Suppressor macrophage (primary cell): ENCODE measurements at places on chromosomes 7 and 10.

GRCh38 chr10:125008689-125009638, 67.0 kb downstream of the ZRANB1 start:
- no peak for DNase-seq

- no peak for DNase-seq
Observed at GRCh38 chr7:102403563-102403962, 7.4 kb downstream of the PRKRIP1 start.

- DNase-seq: no peak
Observed at GRCh38 chr10:1179346-1180070, 123.3 kb downstream of the WDR37 start.

DNA sequence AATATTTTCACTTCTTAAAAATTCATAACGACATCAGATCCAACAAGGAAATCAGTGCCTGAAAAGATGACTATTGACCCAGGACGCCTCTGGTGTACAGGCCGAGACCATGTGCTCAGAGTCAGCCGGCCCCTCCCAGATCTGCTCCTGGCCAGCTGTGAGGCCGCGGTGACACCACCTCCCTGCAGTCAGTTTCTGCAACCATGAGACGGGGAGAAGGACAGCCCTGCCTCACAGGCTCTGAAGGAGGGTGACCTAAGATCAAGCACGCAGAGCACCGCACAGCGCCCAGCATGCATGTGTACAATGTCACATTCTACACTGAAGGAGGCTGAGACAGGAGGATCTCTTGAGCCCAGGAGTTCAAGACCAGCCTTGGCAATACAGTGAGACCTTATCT, 2.6 kb upstream of the GPER1 start:
- no peak for DNase-seq

DNA sequence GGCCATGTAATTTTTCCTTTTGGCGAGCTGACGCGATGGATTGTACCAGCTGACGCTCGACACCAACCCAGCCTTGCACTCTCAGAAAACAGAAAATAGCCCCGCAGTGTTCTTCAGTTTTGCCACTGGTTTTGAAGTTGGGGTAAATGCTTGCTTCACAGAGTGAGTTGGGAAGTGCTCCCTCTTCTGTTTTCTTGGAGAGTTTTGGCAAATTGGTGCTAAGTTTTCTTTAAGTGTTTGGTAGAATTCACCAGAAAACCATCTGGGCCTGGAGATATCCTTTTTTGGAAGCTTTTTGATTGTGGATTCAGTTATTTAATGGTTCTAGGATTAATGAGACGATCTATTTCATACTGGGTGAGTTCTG, 252.8 kb downstream of the ELFN1 start:
- no peak for DNase-seq

GRCh38 chr7:106344211-106344610, 59.4 kb upstream of the NAMPT start:
- peak; percentile 27 for DNase-seq

DNA sequence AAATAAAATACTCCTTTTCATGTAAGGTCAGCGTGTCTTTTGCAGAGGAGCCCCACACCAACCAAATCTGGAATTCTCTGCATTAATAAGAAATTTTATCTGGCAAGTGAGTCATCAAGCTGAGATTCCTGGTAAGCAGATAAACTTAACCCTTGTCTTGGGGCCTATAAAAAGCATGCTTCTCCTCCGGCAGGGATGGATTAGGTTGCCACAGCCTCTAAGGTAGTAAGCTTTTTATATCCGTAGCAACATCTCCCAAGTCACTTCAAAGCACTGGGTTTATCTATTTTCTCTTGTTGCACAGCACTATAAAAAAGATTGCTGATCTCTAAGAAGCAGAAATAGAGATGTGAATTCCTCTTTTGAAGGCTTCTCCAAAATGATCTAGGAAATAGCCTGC, 202.8 kb upstream of the NOBOX start:
- no peak for DNase-seq

DNA sequence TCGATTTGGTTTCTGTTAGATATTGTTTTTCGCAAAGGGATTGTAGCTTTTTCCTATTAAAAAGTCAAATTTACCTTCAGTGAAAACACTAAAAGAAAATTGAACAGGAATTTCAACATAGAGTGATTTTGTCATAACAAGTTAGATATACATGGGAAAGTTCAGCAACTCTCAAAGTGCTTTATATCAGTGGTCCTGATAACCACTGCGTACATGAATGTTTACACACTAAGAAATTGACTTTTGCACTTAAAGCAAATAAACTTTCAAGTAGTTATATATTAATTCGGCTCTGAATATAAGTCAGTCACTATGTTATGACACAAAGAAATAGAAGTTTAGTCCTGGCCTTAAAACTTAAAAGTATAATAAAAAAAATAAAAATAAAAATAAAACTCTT, 101.3 kb upstream of the DKK1 start:
- DNase-seq: no peak

DNA sequence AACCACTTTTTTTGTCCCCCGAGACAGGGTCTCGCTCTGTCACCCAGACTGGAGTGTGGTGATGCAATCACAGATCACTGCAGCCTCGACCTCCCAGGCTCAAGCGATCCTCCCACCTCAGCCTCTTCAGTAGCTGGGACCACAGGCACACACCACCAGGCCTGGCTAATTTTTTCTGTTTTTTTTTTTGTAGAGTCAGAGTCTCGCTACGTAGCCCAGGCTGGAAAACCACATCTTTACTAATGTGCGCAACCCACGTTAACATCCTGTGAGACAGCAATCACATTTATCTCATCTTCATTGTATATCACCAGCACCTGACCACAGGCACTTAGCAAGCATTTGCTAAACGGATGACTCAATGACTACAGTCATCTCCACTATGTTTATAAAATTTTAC, 77.8 kb upstream of the ATP6V0A4 start:
- DNase-seq: no peak

DNA sequence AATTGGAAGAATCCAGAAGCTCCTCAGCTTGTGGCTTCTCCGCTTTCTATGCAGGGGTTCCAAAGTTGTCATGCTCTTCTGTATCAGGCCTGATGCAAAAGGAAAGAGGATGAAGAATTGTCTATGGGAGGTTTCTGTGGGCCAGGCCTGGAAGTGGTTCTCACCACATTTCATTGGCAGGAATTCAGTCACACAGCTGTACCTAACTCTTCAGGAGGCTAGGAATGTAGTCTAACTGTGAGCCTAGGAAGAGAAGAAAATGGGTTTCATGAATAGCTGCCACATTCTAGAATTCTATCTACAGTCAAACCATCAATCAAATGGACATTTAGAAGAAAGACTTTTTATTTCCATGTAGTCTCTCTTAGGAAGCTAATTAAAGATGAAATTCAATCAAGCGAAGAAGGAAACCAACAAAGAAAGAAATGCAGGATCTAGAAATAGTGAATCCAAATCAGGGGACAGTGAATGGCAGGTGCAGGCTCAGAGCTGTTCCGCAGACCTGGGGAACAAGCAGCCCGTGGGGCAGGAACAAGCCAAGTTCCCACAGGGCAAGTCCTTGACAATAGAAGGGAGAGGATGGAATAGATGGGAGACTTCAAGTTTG, 25.4 kb upstream of the USP6NL start:
- DNase-seq: no peak

DNA sequence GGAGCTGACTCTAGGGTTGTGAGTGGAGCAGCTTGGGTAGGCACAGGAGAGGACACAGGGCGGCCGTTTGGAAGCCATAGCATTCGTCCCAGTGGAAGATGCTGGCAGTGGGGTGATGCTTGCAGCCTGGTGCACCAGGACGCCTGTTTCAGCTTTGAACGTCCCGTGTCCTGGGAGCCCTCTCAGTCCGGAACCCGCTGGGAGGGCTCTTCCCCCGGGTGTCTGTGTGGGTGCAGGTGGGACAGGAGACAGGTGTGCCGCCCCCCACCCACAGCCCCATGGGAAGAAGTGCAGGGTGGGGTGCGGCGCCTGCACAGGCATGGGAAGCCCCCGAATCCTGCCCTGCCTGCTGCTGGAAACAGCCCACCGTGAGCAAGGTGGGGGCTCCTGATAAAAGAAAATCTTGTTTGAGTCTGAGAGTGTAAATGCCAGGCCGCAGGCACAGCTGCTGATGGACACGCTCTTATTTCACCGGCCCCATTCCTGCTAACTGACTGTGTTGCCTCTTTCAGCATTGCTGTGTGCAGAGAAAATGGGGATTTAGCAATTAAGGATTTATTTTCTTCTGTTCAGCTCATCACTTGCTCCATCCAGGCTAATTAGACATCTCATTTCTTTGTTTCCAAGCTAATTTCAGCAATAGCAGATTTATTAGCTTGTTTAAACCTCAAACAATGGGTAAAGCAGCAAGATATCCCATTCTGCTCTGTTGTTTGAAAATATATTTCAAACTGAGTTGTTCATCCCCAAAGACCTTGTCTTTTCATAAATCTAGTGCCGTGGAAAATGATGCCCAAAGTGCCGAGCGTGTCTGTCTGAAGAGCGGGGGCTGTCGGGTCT, 54.9 kb upstream of the DPYSL4 start:
- no peak for DNase-seq

GRCh38 chr7:9621927-9622326, 1188.5 kb downstream of the NXPH1 start:
- DNase-seq: no peak

- peak; percentile 58 for DNase-seq
Observed at GRCh38 chr10:127254276-127254675, 57.9 kb upstream of the INSYN2A start.

DNA sequence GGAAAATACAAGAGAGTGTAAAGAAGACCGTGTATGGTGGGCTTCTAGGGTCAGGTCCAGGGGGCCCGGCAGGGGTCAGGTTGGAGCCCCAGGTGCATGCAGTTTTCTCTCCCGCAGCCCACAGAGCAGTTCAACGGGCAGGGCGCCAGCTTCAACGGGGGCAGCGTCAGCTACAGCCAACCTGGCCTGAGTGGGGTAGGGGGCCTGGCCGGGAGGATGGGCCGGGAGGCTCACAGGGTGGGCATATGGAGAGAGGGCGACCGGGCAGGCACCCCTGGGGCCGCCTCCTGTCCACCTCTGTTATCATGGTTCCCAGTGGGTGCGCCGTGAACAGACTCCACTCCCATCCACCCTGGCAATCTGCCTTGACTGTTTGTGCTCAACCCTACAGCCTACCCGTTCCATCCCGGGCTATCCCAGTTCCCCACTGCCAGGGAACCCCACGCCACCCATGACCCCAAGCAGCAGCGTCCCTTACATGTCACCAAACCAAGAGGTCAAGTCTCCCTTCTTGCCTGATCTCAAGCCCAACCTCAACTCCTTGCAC, 11.5 kb downstream of the ZMIZ2 start:
- DNase-seq: no peak

GRCh38 chr7:3738964-3739363, 437.9 kb downstream of the SDK1 start:
- no peak for DNase-seq

DNA sequence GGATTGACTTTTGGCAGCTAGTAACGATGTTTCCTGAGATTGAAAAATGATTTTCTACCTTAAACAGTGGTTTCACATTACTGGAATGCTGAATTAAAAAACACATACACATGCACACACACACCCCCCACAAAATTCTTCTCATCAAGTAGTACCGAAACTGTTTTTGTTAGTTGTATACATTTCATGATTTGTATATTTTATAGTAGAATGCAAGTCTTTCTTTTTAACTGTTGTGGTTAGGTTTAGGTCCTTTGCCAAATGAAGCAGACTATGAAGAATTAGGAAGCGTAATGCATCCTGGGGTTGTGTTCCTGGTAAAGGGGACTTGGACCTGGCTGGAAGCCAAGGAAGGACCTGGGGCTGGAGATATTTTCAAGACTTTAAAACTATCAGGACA, 505.8 kb downstream of the SUGCT start:
- DNase-seq: no peak

- no peak for DNase-seq
Observed at GRCh38 chr10:126935263-126935946, 30.2 kb downstream of the DOCK1 start.

DNA sequence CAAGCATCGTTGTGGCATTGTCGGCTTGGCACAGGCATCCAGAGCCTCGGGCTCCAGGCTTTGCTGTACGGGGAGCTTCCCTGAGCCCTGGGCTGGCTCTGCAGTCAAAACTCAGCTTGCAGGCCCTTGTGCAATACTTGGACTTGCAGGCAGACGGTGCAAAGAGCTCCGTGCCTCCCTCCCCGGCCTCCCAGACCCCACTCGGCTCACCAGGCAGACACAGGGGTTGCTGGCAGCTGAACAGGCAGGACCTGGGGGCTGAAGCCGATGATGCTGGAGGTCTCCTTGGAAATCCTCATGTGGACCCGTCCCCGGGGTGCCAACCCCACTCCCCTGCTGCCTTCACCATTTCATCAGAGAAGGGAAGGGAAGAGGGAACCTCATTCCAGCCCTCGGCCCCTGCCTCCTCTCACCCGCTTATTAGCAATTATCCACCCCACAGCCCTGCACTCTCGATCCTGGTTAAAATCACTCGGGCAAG, 59.6 kb upstream of the GNA12 start:
- DNase-seq: no peak

GRCh38 chr10:120729547-120729946, 121.6 kb upstream of the WDR11 start:
- no peak for DNase-seq

DNA sequence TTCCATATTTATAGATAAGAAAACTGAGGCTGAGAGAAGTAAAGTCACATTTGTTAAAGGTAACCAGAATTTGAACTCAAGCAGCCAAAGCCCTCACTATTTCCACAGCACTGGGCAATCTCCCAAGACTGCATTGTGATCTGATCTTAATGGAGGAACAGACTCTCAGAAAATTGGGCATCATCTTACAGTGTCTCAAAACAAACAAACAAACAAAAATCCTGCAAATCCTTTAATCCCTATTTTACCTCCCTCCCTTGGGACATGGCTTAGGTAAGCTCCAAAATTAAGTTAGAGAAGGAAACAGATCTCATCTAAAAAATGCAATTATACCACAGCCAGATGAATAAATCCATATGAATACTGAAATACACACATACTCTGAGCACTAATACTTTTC, 57.5 kb downstream of the FHIP2A start:
- no peak for DNase-seq

DNA sequence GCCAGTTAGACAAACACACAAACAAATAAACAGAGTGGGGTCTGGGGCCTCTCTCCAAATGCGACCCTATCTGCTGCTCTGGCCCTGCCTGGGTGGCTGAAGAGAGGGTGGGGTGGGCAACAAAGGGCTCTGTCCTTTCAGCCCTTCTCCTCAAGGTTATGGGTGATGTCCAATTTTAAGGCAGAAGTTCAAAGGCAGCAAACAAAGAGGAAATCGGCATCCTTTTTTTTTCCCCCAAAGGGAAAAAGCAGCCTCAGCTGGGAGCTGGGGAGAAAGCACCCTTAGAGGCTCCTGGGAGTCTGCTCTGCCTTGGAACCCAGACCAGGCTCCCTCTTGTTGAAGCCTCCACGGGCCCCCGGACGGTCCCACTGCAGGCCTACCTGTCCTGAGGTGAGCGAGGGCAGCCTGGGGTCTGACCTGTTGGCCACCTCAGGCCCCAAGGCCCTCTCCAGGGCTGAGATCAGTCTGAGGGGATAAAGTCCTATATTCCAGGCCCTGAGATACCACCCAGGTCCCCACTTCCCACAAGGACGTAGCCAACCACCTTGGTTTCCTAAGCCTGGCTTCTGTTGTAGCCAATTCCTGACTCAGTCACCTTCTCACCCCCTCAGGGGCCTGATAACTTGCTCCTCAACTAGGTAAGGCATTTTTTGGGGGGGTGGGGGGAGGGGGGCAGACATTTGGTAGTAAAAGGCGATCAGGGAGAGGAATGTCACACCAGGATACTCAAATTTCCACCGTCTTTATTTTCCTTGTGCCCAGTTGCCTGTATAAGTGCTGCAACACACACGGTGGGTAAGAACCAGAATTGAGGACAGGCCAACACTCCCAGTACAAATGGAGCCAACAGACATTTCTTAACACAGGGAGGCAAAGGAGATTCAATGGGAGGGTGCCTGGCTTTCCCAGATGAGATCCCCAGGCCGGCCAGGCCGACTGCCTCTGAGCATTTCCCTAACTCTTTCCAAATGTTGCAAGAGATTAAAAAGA, 4.3 kb downstream of the HOXA11 start:
- no peak for DNase-seq
